Epithelial cell of proximal tubule (primary cell): ENCODE measurements at places on chromosomes 5 and 9. TPM values are rescaled to one million over a fixed set of nuclear protein-coding genes. Genes with fewer than 3 reads are reported as not detected.

The C5orf46 gene
- total RNA-seq = not detected in 2 replicates

The SPINK7 gene
- total RNA-seq = not detected in 2 replicates

The CARD6 gene
- total RNA-seq = 0.43 and 0.63 TPM in 2 replicates

The CER1 gene
- total RNA-seq = not detected in 2 replicates

The NR2F1-AS1 gene
- total RNA-seq = 1.2 and 1.6 TPM in 2 replicates

The IER5L gene
- 43.2 and 50.8 TPM in 2 replicates for total RNA-seq

The RELL2 gene
- 3.3 and 10.3 TPM in 2 replicates for total RNA-seq

The PTPN3 gene
- 33.0 and 53.0 TPM in 2 replicates for total RNA-seq

The TMEM174 gene
- not detected in 2 replicates for total RNA-seq

The RLN2 gene
- 0.63 and 6.0 TPM in 2 replicates for total RNA-seq

The C9orf153 gene
- not detected in 2 replicates for total RNA-seq

The PCDHA9 gene
- total RNA-seq = not detected in 2 replicates

The MAP1B gene
- 234 and 305 TPM in 2 replicates for total RNA-seq

The LVRN gene
- total RNA-seq = 0.58 TPM in 1 of 2 replicates, not detected in the other

The IFNA13 gene
- total RNA-seq = not detected in 2 replicates

The CCDC187 gene
- total RNA-seq = 0.75 TPM in 1 of 2 replicates, not detected in the other

The ACOT12 gene
- not detected in 2 replicates for total RNA-seq

The SLC36A2 gene
- not detected in 2 replicates for total RNA-seq

The AMBP gene
- total RNA-seq = not detected in 2 replicates

The ARHGEF39 gene
- total RNA-seq = 11.9 and 17.5 TPM in 2 replicates

The PCDHGA12 gene
- 1.8 and 1.9 TPM in 2 replicates for total RNA-seq

The PAPPA gene
- 2.5 TPM in 2 replicates for total RNA-seq

The SH3GL2 gene
- 0.87 and 3.4 TPM in 2 replicates for total RNA-seq

The SLC6A7 gene
- total RNA-seq = not detected in 2 replicates

The MSX2 gene
- total RNA-seq = 1.1 and 3.7 TPM in 2 replicates

The ENHO gene
- 0.22 and 0.75 TPM in 2 replicates for total RNA-seq

The MARCOL gene
- total RNA-seq = not detected in 2 replicates

The ARSI gene
- total RNA-seq = 2.3 and 5.7 TPM in 2 replicates

The MYMK gene
- not detected in 2 replicates for total RNA-seq

The ELAVL2 gene
- 0.52 and 1.2 TPM in 2 replicates for total RNA-seq

The INSL6 gene
- not detected in 2 replicates for total RNA-seq

The DEPDC1B gene
- 21.4 and 38.6 TPM in 2 replicates for total RNA-seq

The ARID3C gene
- not detected in 2 replicates for total RNA-seq

The SLC6A3 gene
- total RNA-seq = not detected in 2 replicates

The NMUR2 gene
- 0.22 TPM in 1 of 2 replicates, not detected in the other for total RNA-seq

The F12 gene
- total RNA-seq = 9.2 and 12.9 TPM in 2 replicates

The OR1J2 gene
- not detected in 2 replicates for total RNA-seq

The FAM169A gene
- 8.9 and 11.1 TPM in 2 replicates for total RNA-seq

The RASEF gene
- 11.6 and 12.2 TPM in 2 replicates for total RNA-seq

The HSPA4 gene
- 105 and 123 TPM in 2 replicates for total RNA-seq

The FAM174A gene
- total RNA-seq = 12.9 and 35.9 TPM in 2 replicates

The AFF4 gene
- 25.5 and 29.2 TPM in 2 replicates for total RNA-seq

The GOLPH3 gene
- total RNA-seq = 65.0 and 83.8 TPM in 2 replicates

The CENPP gene
- 4.4 and 6.9 TPM in 2 replicates for total RNA-seq

The STPG3 gene
- total RNA-seq = not detected in 2 replicates

The C5orf52 gene
- total RNA-seq = not detected in 2 replicates

The BHMT2 gene
- 2.9 and 3.8 TPM in 2 replicates for total RNA-seq

The SLC46A2 gene
- not detected in 2 replicates for total RNA-seq

The CYLC2 gene
- total RNA-seq = not detected in 2 replicates
